ENCODE measurements at places on chromosomes 13 and 19.
A peak's percentile ranks its signal among the peaks of the same experiment; 100 is the strongest.

GRCh38 chr19:14059093-14059480 lies 2.8 kb downstream of the PALM3 start:
- no peak for DNase-seq

DNA sequence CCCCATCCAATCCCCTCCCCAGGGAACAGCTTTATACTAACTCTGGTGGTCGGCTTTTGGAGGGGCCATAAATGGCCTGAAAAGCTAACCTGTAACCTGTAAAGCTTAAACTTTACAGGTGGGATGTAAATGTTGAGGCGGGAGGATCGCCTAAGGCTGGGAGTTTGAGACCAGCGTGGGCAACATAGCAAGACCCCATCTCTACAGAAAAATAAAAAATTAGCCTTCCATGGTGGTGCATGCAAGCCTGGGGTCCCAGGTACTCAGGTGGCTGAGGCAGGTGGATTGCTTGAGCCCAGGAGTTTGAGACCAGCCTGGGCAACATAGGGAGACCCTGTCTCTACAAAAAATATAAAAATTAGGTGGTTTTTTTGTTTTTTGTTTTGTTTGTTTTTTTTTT lies 18.5 kb downstream of the CARM1 start:
- no peak for DNase-seq

DNA sequence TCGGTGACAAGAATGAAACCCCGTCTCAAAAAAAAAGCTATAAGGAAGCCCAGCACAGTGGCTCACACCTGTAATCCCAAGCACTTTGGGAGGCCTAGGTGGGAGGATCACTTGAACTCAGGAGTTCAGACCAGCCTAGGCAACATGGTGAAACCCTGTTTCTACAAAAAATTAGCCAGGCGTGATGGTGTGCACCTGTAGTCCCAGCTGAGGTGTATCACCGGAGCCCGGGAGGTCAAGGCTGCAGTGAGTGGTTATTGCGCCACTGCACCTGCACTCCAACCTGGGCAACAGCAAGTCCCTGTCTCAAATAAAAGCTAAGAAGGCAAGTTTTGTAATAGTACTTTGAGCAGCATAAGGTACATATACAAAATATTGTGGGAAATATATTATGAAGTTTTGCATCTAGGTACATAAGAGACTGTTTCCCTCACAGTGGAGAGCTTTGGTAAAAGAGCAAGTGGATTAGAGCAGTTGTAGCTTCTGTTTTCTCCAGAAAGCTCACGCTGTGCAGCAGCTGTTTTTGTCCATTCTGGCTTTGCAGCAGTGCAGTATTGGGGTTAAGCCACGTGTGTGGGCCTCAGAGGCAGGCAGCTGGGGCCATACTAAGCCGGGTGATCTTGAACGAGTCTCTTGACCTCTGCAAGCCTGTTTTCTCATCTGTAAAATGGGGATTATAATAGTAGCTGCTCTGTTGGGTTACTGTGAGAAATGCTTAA lies 35.4 kb downstream of the ARHGAP35 start:
- no peak for DNase-seq

DNA sequence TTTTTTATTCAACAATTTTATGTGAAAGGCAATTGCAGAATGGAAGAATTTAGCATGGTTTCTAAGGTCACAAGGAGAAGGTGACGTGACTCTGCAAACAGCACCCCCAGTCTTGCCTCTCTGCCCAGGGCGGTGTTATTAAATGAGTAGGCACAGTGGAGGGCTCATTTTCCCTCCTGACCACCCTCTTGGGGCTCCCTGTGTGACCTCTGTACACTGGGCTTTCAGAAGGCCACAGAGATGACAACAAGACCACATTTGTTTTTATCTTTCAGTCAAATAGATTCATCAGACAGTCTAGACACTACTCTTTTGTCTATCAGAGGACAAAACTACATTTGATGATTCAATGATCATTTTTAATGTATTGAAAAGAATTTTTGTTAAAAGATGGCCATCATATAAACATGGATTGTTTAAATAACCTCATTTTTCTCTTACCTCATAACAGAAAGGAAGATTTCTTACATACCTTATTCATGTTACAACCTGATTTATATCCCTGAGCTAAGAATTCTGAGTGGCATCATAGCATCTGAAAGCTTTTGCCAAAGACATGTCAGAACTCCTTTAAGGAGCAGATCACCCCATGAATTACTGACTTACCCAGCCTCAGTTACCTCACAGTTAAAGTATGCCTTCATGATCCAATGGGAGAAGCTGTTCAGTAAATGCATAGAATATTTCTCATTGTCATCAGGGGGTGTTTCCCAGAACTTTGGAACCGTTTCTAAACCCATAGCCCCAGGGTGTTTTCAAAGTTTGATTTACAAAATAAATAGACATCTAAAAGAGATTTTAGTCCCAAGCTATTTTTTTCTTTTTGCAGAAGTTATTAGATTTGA lies 184.0 kb upstream of the RFC3 start:
- no peak for DNase-seq

- no peak for DNase-seq
These were observed 437.7 kb downstream of the TSHZ3 start for GRCh38 chr19:30911491-30911890.

DNA sequence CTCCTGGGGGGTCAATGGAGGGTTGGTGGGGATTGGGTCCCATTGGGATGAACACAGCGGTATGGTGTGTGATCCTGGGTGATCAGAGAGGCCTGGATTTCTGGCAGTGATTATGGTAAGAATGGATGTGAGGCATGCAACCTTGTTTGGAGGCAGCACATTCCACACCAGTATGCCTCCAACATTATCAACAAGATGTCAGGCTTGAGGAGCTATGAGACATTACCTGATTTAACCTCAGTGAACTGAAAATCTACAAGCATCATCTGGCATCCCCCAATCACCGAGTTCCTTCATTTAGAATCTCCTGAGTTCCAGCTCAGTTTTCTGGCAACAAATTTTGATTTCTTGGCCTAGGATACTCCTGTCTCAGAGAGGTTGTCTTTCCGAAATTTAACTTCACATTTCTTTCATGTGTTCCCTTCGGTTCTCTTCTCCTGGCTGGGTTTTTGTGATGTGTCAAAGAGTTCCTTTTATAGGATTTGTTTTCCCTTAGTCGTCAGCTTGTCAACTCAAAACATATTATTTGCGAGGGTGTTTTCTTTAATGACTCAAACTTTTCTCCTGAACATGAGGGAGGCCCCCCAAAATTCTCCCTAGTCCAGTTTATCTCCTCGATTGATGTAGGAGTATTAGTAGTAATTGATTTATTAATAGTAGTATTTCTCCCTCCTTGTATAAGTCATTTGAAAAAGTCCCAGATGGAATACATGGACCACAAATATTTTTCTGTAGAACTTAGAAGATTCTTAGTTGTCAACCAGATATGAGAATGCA lies 56.0 kb upstream of the FLT1 start:
- no peak for DNase-seq

GRCh38 chr19:2811735-2812413 lies 7.8 kb upstream of the ZNF554 start:
- no peak for DNase-seq

DNA sequence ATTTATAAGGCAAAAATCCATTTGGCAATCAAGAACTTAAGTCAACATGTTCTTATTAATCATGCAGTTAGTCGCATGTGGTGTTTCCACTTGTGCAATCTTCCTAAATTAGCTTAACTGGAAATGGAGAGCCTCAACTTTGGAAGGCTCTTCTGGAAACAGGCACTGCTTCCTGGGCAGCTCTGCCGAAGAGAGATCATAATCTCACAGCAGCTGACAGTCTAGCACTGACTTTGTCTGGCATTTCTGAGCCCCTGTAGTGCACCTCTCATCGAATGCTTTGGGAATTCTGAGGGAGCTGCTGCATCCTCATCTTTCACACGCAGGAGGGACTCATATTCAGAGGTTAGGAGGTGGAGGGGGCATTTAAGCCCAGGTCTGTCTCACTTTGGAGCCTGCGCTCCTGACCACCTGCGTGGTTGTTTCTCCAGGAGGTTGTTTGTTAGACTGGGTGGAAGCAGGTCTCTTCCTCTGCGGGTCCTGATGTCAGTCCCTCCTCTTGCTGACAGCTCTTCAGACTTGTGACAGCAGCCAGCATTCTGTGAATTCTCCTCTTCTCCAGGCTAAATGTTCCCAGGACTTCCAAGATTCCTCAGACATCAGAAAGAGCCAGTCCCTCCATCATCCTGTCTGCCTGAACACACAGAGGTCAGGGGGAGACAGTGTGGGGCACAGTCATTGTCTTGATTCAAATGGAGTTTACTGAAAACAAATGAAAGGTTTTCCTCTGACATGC lies 100.4 kb upstream of the GJB6 start:
- DNase-seq: no peak

DNA sequence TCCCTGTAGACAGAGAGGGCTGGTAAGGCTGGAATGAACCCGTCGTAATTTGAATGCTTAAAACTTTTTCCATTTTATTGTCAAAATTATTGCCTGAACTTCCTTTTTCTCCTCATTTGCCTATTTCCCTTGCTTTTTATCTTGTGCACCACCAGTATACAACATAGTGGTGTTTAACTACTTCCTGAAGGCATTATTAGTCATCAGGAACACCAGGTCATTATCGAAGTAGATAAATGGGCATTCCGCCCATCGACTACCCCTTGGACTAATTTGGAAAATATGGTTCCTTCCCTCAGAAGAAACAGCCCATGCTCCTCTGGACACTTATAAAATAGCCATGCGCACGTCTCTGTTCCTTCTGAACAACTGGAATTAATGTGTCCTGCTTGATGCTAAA lies 232.1 kb downstream of the TM9SF2 start:
- DNase-seq: no peak

- no peak for DNase-seq
These were observed 27.0 kb downstream of the ARID3A start for GRCh38 chr19:952680-953444.

GRCh38 chr13:82291852-82292251 lies 1590.4 kb downstream of the SLITRK1 start:
- no peak for DNase-seq

- no peak for DNase-seq
These were observed 859.1 kb downstream of the DIAPH3 start for GRCh38 chr13:59304596-59304995.

DNA sequence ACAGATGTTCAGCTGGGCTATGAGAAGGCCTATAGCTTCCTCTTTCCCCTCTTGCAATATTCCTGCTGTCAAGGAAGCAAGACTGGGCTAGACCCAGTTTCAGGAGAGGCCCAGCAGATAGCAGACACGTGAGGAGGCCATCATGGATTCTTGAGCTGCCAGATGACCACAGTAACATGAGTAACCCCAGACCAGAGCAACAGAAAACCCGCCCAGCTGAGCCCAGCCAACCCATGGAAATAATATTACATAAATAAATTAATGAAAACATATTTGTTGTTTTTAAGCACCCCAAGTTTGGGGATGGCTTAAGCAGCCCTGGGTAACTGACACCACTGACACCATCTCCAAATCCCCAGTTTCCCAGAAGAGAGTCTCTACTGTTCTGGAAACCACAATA lies 50.2 kb upstream of the PDCD5 start:
- DNase-seq: no peak

DNA sequence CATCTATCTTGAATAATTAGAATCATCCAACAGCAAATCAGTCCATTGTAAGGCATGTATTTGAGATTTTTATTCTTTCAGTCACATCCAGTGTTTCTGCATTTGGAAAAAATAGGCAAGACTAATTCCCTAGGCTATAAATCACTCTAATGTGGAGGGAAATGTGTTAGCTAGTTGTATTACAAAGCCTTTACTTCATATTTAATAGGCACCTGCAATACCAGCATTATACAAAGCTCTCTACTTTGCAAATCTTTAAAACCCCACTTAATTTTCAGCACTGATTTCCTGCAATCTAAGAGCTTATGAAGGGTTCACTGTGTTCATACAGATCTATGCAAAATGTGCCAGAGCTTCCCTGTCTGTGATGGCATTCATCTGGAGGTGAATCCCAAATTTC lies 12.3 kb downstream of the PCDH9 start:
- DNase-seq: no peak

- DNase-seq: peak; percentile 2
These were observed 265.2 kb upstream of the SGCG start for GRCh38 chr13:22915442-22916082.

DNA sequence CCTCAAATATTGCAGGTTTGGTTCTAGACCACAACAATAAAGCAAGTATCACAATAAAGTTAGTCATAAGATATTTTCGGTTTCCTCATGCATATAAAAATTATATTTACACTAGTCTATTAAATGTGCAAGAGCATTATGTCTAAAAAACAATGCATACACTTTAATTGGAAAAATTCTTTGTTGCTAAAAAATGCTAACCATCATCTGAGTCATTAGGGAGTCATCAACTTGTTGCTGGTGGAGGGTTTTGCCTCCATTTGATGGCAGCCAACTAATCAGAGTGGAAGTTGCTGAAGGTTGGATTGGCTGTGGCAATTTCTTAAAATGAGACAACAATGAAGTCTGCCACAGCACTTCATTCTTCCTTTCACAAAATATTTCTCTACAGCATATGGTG lies 422.3 kb upstream of the GPC6 start:
- no peak for DNase-seq

GRCh38 chr13:51843529-51843928 lies 1.4 kb downstream of the TMEM272 start:
- DNase-seq: no peak

GRCh38 chr19:16455489-16455888 lies 16.3 kb downstream of the EPS15L1 start:
- no peak for DNase-seq

- no peak for DNase-seq
These were observed 117.7 kb upstream of the KLF12 start for GRCh38 chr13:74251778-74252519.

GRCh38 chr19:38880076-38880881 lies 2.2 kb upstream of the RINL start:
- DNase-seq: no peak

GRCh38 chr19:52451241-52451640 lies 2.1 kb upstream of the ZNF578 start:
- DNase-seq: no peak

GRCh38 chr13:81987159-81987558 lies 1646.2 kb upstream of the SPRY2 start:
- no peak for DNase-seq

DNA sequence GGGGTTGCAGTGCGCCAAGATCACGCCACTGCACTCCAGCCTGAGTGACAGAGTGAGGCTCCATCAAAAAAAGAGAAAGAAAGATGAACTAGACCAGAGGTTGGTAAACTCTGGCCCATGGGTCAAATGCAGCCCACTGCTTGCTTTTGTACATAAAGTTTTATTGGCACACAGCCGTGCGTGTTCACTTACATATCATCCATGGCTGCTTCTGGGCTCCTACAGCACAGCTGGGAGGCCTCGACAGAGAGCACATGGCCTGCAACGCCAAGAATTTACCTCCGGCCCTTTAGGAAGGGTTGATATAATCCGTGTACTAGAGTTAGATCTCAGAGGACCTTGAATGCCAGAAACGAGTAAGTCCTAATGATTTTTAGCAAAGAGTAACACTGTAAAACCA lies 46.0 kb downstream of the GNG7 start:
- DNase-seq: no peak

All from DMS 273 treated with DMSO at 0.1 percent for 48 hours (cell line).